ENCODE measurements at places on chromosomes 1 and 21.

- DNase-seq: peak; percentile 55
Observed at GRCh38 chr1:77900687-77901293, 12.4 kb downstream of the NEXN start.

DNA sequence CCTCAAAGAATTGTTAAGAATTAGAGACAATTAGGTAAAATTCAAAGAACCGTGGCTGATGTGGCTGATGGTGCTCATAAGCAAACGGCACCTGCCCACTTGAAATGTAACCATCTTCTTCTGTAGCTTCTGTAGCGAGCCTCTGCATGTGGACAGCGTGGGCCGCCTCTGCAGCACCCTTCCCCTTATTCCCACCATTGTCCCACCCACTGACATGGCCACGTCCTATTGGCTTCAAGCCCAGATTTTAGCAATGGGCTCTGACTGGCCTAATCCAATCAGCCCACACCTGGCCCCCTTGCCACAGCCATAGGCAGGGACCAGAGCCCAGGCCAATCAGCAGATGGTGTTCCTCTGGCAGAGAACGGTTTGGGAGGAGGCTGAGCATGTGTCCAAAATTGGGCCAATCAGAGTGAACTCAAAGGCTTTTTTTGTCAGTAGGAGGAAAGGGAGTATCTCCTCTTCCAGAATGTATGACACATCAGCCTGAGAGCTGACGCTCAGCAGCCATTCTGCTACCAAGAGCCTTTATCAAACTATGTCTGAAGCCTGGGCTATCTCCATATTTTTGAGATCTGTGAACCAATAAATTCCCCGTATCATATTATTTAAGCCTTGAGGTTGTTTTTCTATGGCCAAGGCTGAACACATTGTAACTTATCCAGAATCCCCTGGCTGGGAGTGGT, 518.5 kb downstream of the SMYD3 start:
- no peak for DNase-seq

DNA sequence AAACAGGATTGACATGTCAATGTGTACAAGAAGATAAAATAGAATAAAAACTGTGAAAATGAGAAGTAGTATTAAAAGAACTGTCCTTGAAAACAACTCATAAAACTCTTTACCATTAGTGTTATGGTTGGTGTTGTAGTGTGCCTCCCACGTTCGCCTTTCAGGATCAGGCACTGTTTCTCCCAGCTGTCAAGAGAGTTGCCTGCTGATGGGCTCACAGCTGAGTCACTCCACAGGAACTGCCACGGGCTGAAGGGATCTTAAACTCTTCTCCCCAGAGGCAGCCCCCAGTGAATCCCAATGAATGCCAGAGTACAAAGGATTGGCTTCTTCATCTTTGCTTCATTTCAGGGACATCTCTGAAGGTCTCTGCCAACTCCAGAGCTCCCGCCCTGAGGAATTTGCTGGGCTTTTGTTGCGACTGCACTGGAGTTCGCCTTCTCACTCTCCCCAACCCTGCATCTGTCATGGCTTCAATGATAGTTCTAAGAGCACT, 119.6 kb downstream of the ADGRL2 start:
- peak; percentile 31 for DNase-seq

DNA sequence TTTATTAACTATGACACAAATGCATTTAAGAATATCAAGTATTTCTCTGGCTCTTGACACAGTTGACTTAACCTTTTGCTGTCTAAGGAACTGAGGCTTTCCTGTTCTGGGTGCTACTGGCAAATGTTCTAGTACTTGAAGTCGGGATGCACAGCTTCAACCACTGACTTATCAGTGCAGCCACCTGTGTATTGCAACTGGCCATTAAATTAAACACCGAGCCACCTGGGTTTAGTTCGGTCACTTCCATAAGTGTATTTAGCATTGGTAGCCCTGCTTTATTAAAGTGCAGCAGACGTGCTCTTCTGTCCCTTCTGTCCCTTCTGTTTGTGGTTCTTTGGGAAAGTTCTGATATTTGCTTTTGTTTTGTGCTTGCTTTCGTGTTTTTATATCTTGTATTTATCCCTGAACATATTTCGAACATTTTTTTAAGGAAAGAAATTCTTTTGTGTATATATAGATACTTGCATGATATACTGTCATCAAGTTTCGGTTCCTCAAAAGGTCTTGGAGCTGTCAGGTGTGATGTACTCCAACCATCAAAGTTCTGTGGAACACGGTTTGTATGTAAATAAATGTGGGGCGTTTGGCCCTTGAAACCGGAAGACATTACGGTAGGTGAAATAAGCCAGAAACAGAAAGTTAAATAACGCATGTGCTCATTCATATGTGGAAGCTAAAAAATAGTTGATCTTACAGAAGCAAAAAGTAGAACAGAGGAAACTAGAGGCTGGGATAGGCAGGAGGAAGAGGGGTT, 297.9 kb upstream of the GREM2 start:
- DNase-seq: no peak

GRCh38 chr1:25534410-25534788, 9.0 kb upstream of the LDLRAP1 start:
- DNase-seq: no peak

GRCh38 chr1:91731815-91732214, 154.1 kb downstream of the TGFBR3 start:
- no peak for DNase-seq

- no peak for DNase-seq
Observed at GRCh38 chr1:2447276-2448097, 28.6 kb upstream of the PLCH2 start.

GRCh38 chr1:41383094-41383852, 22.0 kb downstream of the FOXO6 start:
- DNase-seq: no peak

DNA sequence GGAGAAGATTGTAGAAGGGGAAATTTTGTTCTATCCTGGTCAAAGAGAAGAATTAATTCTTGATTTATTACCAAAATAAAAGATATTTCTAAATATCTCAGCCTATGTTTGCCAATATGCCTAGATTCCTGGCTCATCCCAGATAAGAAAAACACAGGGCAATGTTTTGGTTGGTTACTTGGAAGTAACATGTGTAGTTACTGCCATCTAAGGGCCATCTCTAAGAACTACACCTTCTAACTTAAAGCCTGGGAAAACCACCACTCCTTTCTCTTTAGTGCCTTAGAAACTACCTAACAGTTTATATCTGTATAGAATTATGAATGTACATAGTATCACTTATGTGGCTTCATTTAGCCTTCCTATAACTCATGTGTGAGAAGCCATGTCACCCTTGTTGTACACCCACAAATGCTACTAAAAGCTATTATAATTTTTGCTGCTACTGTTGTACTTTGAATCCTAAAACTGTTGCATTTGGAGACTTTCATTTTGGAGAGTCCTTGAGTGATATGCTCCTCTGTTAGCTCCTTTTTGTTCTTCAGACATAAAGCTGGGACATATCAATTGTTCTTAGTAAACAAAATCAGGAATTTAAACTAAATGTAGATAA, 4.5 kb downstream of the AIM2 start:
- peak; percentile 65 for DNase-seq

- no peak for DNase-seq
Observed at GRCh38 chr1:119767486-119767885, 1.2 kb downstream of the HMGCS2 start.

DNA sequence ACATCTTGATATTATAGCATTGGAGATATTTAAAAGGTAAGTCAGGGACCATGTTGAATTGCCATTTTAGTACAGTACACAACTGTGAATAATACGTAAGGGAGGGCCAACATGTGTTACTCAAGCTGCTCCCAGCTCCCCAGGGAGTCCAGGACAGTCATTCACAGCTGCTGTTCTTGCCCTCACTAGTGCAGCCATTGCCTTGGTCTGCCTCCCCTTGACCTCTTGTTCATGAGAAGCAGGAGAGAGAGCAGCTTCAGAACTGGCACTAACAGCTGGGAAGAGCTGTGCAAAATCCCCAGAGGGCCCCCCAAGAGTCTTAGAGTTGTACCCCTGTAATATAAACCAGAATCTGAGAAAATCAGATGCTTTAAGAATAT, 16.4 kb downstream of the TCEANC2 start:
- DNase-seq: peak; percentile 76

- no peak for DNase-seq
Observed at GRCh38 chr1:208230668-208231529, 13.3 kb downstream of the PLXNA2 start.

- DNase-seq: peak; percentile 82
Observed at GRCh38 chr1:40783001-40783905, at the start of gene KCNQ4. TSS of gene KCNQ4 (plus strand) at chr1:40783787. CDS start at chr1:40784094, 307 bp downstream.

- DNase-seq: peak; percentile 77
Observed at GRCh38 chr1:111989531-111990025, at the start of gene KCND3. TSS of gene KCND3 (minus strand) at chr1:111989668.

DNA sequence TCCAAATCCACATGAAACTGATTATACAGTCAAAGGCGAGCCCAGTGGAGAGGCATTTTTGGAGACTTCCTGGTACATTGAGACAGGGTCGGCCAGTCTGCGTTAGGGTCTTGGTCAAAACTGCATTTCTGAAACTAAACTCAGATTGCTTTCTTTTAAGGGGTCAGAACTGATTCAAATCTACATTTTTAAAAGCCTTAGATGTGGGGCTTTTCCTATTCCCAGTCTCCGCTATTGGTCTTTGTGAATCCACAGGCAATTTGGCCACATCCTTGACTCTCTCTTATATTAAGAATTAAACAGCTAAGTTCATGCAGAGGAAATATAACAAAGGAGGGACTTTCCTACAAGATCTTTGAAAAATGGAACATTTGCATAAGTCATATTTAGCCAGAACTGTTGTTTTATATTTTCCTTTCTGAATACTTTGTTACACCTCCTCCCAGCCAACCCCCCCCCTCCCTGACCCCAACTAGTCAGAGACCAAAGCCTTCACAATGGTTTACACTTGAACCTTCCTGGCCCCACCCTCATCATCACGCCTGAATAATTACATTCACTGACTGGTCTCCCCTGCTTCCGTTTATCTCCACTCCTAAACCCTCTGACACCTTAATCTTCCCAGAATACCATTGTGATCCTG, 30.9 kb downstream of the SELL start:
- no peak for DNase-seq

GRCh38 chr1:178689769-178690168, 35.3 kb upstream of the RALGPS2 start:
- DNase-seq: no peak

- DNase-seq: no peak
Observed at GRCh38 chr1:195934817-195935553, 673.3 kb downstream of the KCNT2 start.

GRCh38 chr1:162906485-162906884, 45.5 kb upstream of the CCDC190 start:
- no peak for DNase-seq

DNA sequence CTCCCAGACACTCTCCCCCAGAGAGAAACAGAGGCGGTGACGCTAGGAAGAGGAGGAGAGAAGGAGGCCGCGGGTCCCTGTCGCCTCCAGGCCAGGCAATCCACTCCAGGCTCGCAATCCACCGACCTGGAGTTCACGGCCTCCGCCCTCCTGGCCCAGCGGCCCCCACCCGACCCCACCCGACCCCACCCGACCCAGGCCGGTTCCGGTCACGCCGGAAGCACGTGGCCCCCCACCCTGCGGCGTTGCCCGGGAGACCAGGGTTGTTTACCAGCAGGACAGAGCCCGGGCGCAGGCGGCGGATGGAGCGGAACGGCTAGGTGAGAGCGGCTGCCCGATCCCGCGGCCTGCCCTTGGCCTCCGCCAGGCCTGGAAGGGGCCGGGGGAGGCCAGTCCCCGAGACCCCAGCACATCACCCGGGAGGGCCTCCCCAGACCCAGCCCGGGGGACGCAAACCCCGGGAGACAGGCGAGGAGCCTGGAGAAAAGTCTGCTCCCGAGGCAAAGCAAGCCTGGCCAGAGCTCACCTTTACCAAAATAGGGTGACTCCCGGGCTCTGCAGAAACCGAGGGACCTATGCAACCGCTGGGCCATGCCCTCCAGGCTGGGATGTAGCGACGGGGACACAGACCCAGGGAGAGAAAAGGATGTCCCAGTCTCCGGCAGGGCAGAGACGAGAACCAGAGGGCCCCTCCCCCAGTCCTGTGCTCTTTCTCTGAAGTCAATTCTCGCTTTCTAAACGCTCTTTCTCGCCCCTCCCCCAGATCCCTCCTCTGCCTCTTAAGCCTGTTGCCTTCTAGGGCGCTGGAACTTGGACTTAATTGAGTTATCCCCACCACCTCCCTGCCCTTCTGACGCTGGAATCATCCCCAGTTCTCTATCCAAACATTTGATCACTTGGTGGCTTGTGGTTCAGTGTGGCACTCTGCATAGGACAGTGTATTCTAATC, at the start of the genes PLA2G2C and UBXN10:
TSS of gene PLA2G2C (minus strand) at position 685 of the 949 bp plus-strand sequence. CDS start 9,155 bp downstream, outside the sequence.
TSS of gene UBXN10 (plus strand) at position 263 of the 949 bp plus-strand sequence. CDS start 4,466 bp downstream, outside the sequence.
- no peak for DNase-seq

DNA sequence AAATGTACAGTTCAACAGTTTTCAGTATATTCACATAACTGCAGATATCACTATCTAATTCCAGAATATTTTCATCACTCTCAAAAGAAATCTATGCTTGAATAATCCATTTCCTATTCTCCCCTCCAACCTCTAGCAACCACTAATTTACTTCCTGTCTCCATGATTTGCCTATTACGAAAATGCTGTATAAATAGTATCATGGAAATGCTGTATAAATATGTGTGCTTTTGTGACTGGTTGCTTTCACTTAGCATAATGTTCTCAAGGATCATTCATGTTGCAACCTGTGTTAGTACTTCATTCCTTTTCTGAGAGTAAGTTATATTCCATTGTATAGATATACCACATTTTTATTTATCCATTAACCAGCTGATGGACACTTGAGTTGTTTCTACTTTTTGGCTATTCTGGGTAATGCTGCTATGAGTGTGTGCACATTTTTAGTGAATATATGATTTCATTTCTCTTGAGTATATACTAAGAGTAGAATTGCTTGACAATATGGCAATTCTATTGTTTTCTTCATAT, 115.6 kb downstream of the TNFSF18 start:
- no peak for DNase-seq

GRCh38 chr1:234619071-234619480, 9.1 kb upstream of the IRF2BP2 start:
- DNase-seq: no peak

GRCh38 chr1:63557365-63557987, 34.2 kb downstream of the EFCAB7 start:
- DNase-seq: peak; percentile 14

All from D341Med (cell line).